ENCODE measurements at places on chromosomes 11 and 22.

GRCh38 chr11:70210530-70210929 lies 7.4 kb downstream of the FADD start:
- DNase-seq = no peak

DNA sequence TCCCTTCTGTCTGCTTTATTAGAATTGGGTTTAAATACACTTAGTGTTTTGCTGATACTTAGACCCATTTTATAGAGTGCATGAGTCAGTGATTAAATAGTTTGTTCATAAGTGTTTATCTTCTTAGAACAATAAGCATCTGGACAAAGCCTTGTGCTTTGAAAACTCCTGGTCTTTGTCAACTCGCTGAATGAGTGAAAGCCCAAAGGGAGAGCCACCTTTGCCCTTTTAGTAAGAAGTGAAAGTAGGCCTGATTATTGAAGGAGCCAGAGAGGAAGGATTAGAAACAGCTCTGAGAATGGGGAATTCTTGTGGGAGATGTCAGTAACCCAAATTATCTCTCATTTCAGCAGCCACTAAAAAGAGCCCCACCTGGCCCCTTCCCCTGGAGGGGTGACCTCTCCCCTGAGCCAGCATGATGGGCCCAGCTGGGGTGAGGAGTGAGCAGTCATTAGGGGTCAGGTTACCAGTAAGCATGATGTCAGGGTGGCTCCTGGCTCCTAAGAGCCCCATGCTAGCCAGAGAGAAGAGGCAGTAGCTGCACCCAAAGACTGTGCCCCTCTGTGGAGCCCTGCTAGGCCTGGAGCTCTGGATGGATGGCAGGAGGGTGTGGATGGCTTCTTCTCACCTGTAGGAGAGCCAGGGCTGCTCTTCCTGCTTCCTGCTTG lies 125.1 kb upstream of the E2F8 start:
- DNase-seq = no peak

- no peak for DNase-seq
These were observed 15.8 kb upstream of the SYN3 start for GRCh38 chr22:33073989-33074418.

- DNase-seq = peak; percentile 52
These were observed 56.1 kb upstream of the PTPRJ start for GRCh38 chr11:47924184-47924691.

- peak; percentile 48 for DNase-seq
These were observed 7.2 kb upstream of the EHD1 start for GRCh38 chr11:64885367-64886286.

- DNase-seq = no peak
These were observed 14.1 kb upstream of the SYT8 start for GRCh38 chr11:1820463-1821325.

DNA sequence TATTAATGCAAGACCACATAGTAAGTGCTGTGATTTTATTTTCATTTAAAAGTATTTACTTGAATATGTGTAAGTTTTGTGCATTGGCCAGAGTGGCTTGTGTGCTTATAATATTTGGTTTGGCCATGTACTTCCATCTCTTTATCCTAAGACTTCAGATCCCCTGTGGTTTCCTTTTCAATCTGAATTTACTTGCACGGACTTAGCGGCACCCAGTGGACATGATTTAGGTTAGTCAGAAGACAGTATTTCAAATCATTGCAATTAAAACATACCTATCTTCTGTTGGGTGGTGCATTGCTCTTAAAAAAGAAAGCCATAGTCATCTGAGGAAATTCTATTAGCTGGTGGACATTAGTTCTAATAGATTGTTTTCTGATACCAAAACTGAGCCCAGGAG lies 30.7 kb downstream of the PIWIL4 start:
- no peak for DNase-seq

DNA sequence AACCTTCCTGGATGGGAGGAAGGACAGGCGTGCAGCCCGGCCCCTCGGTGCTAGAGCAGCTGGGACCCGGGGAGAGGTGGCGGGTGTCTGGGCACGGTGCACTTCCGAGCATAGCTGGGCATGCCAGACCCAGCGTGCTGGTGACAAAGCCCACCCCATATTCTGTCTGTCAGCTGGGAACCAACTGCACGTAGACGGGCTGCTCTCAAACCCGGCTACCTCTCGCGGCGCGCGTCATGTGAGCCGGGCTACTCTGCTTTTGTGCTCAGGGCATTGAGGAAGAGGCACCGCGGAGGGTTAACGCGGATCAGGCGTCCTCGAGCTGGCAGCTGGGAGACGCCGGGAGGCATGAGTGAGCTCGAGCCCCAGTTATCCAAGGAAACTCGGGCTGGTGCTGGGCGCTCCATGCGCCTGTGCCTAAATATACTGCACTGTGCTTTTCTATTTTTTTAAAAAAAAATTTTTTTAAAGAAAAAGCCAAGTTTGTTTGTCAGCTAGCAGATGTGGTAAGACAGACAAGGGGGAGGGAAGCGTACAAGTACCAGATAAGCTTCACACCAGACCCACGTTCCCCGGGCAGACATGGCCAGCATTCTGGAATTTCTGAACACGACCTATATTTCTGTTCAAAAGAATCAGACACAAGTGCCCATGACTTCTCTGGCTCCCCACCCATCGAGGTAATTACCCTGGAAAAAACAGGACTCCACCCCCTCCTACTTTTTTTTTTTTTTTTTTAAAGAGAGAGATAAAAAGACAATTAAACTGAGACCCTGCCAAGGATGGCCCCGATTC lies 425.6 kb downstream of the SHANK2 start:
- DNase-seq = no peak

DNA sequence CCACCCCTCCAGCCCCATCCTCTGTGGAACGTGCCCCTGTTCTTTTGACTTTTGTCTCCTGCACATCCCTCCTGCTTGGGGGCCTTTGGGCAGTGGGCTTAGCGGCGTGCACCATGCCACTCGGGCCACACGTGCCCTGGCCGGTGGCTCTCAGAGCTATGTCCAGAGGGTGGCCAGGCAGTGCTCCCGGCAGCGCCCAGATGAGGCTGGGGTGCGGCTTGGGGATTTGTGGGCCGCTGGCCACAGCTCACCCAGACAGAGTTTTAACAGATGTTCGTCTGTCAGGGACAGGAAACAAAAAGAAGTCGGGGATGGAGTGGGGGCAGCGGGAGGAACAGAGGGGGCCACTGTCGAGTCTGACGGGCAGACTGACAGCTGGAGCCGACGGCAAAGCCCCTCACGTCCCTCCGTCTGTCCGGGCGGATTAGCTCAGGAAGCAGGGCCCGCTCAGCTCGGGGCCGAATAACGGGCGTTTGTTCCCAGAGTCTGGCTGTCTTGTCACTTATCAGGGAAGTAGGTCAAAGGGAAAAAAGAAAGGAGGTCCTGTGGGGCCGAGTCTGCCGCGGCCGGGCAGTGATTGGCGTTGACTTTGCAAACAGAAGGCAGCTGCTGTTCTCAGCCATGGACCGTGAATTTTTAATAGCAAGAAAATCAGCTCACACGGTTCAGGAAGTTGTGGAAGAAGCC lies 61.6 kb downstream of the LRP5 start:
- DNase-seq = no peak

DNA sequence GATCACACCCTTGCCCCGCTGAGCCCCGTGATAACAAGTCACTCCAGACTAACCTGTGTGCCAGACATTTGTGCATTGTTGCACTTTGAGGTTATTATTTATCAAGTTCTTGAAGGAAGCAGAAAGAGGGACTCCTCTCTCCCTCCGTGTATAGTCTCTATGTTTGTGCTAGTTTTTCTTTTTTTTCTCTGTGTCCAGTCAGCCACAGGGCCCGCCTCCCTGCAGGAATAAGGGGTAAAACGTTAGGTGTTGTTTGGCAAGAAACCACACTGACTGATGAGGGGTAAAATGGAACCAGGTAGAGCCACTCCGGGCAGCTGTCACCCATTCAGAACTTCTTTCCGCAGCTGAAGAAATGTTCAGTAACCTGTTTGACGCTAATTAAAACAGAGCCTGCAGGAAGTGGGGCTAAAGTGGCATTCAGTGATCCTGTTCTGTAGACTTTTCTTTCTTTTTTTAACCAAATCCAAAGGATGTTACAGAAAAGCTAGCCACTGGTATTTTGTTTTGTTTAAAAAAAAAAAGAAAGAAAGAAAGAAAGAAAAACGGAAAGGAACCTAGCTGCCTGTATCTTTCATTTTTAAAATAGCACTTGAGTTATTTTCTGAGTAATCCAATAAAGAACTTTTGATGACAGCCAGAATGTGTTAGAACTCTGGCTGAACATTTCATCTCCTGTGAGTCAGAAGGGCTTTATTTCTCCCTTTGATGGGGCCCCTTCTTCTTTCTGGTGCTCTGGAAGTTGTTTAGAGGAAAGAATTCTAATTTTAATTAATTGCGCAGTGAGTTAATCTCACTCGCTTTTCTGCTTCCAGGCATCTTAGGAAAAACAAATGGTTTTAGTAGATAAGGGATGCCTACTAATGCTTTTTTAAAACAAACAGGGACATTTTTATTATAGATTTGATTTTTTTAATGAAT lies 58.2 kb downstream of the COMMD9 start:
- no peak for DNase-seq

GRCh38 chr11:117179048-117179999 lies 781 bp downstream of the SIDT2 start:
- peak; percentile 53 for DNase-seq

- no peak for DNase-seq
These were observed 324.7 kb downstream of the CASP12 start for GRCh38 chr11:104573441-104573990.

DNA sequence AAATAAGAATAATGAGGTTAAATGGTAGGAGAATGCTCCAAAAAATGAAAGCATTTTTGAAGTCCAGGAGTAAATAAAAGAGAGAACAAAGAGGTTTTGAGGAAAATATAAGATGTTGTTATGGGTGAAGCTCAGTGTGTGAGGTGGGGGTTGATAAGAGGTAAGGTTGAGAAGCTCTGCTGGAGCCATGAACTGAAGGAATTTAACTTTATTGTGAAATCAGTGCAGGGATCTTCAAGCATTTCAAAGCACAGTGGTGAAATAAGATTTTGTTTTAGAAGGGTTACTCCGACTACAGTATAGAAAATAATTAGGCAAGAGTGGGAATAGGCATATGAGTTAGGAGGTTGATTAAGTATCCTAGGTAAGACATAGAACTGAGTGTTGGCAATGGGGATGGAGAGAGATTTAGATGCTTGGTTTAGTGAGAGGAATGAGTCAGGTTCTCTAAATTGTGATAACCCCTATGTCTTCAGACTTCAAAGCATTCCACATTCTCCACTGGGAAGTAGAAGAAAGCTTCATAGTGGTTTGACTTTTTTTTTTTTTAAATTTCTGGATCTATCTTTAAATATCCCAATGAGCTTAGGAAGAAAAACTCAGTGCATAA lies 403.2 kb downstream of the AASDHPPT start:
- DNase-seq = no peak

DNA sequence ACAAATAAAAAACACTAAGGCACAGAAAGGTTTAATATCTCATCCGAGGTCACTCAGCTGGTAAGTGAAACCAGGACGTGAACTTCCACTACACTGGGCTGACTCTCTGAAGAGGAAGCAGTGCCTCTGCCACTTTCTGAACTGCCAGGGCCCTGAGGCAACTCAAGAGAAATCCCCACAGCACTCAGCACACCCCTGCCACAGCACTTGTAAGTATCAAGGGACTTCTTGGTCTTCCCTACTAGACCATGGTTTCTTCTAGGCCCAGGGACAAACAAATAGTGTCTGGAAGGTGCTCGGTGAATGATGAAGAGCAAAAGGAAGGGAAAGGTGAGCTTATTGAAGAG lies 49.7 kb downstream of the RPL27A start:
- DNase-seq = no peak

GRCh38 chr11:125621995-125622394 lies 3.0 kb upstream of the CHEK1 start:
- no peak for DNase-seq

DNA sequence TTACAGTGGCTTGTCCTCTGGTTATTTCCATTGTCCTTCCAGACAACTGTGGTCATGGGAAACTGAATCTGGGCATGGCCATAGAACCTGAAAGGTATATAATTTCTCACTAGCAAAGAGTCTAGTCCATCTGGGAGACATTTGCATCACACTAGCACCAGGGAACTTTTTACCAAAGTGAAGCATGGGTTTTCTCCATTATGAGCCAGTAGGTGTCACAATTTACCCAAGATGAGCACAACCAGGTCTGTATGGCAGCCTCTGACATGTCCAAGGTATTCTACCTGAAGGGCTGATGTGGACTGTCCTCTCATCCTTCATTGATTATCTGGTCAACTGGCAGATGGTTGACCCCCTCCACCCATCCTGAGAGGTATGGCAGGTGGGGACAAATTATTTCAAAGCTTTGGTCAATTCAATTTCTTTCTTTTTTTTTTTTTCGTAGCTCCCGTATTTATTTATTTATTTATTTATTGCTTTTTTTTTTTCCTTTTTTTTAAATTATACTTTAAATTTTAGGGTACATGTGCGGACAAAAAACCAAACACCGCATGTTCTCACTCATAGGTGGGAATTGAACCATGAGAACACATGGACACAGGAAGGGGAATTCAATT lies 425.9 kb downstream of the TMEM135 start:
- DNase-seq = no peak

DNA sequence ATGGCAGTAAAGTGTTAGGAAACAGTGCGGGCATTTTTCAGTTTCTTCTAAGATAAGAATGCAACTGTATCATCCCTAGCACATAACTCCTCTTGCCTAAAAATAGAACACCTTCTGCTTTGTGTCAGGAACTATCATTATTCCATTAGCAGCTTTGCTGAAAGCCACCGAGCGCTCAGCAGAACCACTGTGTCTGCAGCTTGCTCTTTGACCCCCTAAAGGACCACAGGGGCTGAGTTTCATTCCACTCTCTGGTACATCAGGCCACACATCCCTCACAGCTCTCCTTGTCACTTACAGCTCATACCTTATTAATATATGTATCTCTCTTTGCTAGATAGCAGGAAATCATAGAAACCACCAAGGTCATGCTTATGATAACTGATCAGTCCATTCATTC lies 360.2 kb downstream of the KCNA4 start:
- DNase-seq = no peak

DNA sequence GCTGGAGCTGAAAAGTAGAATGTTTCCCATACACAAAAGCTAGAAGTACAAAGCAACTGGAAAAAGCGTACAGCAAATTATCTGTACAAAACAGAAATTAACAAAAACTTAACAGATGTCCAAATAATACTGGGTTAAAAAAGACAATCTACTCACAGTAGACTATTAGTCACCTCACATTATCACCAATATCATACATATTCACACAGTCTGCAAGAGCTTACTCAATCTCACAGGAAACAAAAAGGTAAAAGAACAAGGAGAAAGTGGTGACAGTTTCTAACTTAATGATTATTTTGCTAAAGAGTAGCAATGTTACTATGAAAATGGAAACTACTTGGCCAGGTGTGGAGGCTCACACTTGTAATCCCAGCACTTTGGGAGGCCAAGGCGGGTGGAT lies 11.9 kb downstream of the CELF1 start:
- no peak for DNase-seq

- DNase-seq = peak; percentile 92
These were observed 2.3 kb downstream of the CASTOR1 start for GRCh38 chr22:30286813-30287647.

GRCh38 chr11:119684361-119685110 lies 44.5 kb downstream of the NECTIN1 start:
- DNase-seq = no peak

- DNase-seq = no peak
These were observed 75.4 kb upstream of the PPARA start for GRCh38 chr22:46074771-46075551.
